Left renal pelvis (tissue), 4 donors: ENCODE measurements at places on chromosomes 11 and 22.

DNA sequence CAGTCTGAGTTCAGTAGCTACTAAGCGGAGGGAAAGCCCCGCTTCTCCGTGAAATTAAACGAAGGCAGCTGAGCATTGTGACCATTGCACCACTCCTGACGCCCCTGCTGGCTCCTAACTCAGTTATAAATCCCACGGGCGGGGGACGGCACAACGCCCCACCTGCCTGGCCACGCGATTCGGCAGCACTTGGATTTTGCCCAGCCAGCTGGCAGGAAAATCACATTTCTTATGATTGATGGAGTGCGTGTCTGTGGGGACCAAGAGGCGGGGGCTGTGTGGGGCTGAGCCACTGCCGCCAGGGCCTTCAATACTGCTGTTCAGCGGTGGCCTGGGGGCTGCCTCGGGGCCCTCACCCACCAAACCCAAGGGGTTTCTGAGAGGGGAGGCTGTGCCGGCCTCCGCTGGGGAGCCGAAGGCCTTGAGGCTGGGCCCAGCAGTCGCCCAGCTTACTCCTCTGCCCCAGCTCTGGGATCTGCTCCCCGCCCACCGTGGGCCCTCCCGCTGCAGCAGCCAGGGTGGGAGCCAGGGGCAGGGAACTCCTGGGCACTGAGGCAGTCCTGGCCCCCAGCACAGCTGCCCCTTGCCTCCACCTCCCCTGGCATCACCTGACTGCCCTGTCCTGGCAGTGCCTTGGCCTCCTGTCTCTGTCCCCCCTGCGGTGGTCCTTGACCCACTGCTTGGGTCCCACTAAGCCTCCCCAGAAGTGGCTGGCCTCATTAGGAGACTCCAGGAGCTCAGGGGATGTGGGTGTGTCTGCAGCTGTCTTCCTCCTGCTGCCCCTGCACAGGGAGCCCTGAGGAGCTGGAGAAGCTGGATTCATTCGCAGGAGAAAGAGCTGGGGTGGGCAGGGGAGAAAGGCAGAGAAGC is 30.7 kb downstream of the SHISAL1 start:
- DNase-seq, result no peak

DNA sequence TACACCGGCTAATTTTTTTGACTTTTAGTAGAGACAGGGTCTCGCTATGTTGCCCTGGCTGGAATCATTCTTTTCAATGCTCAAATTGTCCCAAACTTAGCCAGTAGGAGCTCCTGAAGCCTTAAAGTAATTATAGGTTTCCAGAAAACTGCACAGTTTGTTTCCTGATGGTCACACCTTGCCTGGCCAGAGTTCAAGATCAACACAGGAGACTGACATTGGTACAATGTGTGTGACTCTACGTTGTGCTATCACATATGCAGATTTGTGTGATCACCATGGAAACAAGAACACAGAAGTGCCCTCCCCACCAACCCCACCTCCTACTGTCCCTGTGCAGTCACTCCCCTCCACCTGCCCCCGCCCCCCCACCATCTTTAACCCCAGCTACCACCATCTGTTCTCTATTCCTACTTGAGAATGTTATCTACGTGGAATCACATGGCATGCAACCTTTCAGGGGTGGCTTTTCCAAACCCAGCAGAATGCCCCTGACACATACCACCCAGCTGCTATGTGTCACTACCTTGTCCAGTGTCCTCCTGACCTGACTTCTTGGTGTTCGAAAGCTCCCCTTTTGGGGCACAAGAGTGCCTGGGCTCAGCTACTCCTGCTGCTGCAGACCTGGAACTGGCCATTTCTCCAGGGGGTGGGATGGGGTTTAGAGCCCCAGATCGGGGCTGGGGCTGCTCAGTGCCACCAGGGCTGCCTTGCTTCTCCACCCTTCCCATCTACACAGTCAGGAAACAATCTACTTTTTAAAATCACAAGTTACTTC is 6.1 kb upstream of the NAP1L4 start:
- no peak for DNase-seq

DNA sequence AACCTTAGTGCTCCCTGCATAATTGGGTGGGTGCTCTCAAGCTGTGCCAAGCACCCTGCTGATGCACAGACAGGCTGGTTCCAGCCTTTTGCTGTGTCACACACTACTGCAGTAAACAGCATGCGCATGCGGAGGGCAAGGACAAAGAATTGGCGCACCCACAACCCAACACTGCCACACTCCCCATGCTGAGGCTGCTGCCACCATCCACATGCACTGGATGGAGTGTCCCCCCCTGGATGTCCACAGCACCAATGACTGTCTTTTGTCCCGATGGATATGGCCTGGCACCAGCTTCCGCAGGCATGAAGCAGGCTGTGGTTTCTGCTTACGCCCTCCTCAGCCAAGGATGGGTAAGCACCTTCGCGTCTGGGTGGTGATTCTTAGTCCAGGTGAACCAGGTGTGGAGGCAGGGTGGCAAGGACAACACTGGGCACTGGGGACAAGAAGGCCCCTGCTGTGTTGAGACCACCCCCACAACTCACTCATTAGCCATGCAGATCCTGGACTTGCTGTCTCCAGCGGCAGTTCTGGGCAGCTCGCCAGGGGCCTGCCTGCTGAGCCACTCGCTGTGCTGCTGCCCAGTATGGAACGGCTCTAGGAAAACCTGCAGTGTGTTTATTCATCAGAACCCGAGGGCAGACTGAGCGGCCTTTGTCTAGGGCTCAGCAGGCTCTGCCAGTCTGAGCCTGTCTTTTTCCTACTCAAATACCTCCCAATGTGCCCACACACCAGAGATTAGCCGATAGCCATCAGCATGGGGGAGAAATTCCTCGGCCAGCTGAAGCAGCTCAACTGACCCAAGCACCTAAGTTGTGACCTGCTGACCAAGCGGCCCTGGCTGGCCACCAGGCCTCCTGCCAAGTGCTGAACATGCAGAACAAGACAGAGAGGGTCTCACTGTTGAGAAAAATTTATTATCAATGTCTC is 8.2 kb upstream of the NAP1L4 start:
- no peak for DNase-seq

DNA sequence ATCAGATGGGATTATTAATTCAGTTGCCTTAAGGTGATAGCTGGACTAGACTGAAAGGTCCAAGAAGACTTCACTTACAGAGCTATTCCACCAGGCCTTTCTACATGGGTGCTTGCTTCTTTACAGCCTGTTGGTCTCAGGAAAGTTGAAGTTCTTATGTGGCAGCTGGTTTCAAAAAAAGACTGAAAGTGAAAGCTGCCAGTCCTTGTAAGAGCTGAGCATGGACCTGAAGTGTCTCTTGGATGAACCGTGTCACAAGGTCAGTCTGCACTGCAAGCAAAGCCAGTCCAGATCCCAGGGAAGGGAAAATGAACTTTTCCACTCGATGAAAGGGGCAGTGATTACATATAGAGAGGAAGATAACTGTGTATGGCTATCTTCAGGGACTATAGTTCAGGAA is 201.5 kb upstream of the LUZP2 start:
- DNase-seq, result no peak

DNA sequence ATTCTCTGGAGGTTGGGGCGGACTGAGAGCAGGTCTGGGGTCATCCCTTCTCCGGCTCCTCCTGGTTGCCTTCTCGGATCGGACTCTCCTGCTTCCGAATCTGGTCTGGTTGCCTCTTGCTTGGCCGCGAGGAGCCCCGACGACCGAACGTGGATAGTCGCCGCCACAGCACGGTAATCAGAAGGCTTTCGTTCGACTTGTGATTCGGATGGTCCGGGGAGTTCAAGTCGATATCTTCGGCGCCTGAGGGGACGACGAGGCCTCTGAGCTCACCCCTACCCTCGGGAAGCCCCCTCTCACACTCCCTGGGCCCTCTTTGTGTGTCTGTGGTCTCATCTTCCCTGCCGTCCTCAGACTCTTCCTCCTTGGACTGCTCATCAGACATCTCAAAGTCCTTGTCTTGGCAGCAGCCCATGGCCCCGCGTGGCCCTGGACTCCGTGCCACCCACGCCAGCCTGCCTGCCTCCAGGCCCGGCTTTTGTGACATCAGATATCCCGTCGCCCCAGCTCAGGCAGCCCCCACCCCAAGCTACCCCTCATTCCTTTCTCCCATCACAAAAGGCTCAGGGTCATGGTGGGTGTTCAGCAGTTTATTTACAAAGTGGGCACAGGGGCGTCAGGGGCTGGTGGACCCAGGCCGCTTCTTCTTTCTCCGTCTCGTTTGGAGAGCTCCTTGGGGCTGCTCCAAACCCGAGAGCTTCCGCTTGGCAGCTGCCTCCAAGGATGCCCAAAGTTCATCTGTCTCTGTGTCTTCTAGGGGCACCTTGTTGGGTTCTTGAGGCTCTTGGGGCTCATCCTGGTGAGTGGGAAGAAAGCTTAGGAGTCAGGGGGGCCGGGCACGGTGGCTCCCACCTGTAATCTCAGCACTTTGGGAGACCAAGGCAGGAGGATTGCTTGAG is at the start of gene TEX54:
Gene TEX54 (minus strand): TSS at position 506 of the 899 bp plus-strand sequence.
- DNase-seq, result no peak

GRCh38 chr22:49767355-49768062 is 60.2 kb downstream of the BRD1 start:
- no peak for DNase-seq

DNA sequence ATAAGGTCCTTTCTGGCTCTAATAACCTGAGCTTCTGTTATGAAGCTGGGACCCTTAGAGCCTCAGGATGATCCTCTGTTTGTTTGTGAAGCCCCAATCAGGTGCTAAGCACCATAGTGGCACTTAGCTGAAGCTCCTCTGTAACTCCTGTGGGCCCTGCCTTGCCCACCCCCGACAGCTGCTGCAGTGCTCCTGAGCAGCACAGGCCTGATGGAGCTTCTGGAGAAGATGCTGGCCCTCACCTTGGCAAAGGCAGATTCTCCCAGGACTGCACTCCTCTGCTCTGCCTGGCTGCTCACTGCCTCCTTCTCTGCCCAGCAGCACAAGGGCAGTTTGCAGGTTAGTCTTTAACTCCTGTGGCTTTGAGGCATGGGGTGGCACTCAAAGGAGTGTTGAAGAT is 19.0 kb upstream of the CCDC134 start:
- no peak for DNase-seq

DNA sequence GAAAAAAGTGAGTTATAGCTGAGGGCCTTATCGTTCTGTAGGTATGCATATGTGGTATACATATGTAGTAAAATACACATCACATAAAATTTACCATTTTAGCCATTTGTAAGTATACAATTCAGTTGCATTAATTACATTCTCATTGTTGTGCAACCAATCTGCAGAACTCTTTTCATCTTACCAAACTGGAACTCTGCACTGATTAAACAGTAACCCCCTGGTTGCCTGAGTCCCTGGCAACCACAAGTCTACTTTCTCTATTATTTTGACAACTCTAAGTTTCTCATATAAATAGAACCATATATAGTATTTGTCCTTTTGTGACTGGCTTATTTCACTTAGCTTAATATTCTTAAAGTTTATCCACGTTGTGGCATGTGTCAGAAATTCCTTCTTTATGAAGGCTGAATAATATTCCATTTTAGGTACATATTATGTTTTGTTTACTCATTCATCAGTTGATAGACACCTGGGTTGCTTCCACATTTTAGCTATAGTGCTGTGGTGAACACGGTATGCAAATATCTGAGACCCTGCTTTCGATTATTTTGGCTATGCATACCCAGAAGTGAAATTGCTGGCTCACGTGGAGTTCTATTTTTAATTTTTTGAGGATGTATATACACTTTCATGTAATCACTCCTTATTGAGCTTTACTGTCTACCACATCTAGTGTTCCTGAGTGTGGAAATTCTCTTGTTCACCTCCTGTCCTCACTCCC is 1.6 kb upstream of the DDX10 start:
- no peak for DNase-seq

- DNase-seq, result no peak
Measured at GRCh38 chr11:102685754-102686153, 19.8 kb downstream of the MMP27 start.

DNA sequence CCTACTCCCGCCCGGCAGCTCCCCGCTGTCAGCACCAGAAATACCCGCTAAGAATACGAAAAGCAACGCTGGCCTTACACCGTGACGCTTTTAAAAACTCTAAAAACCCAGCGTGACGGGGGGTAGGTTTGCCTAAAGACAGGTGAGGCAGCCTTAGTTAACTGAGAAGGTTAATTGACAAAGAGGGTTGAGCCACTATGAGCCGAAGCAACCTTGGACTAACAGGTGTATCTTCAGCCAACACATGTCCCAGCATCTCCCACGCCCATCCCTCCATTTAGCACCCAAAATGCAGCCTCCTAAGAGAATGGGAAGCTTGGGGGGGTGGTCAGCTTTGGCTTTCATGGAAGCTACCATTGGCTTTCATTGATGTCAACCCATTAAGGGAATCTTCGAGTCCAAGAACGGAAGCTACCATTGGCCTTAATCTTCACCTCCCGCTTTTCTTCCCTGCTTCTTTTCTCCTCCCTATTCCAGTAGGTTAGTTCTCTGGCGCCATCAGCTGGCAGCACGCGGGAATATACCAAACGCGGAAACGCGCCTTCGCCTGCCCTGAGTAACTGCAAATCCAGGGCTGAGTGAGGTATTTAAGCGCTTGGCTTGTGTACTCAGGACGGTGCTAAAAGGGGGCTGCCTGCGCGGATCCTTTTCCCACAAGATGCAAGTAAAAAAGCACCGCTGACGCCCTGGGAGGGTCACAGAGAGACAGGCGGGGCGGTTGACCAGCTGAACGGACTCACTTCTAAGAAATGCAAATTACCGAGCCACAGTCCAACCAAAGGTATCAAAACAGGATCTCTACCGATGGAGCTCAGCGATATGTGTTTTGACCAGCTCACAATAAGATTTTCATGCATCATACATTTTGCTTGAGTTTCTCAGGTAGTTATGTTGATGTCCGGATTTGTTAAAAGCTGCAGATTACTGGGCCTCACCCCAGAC is 38.5 kb upstream of the GLYATL1 start:
- no peak for DNase-seq
